H9 (cell line): ENCODE measurements at places on chromosomes 1 and 21. TPM values are rescaled to one million over a fixed set of nuclear protein-coding genes. Genes with fewer than 3 reads are reported as not detected.
A peak's percentile ranks its signal among the peaks of the same experiment; 100 is the strongest.

DNA sequence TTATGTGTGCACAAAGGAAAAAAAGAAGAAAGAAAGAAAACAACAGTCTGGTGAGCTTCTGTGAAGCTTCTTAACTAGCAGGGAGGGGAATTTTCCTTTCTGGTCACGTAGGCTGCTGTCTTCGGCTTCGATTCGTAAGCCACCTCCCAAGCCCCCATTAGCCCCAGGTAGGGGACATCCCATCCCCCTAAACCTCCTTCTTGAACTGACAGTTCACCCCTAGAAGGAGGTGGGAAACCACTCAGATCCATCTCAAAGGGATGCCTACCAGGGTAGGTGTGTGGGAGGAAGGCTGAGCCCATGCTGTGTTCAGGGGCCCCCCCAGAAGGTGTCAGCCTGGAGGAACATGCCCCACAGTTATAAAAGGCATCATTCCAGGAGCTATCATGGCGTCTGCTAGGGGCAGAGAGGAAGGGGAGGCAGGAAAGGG, 25.8 kb downstream of the CD247 start:
- H3K4me3 ChIP-seq = 0 out of 3 replicates have a peak overlapping the region, but pooled peaks have one; percentile 37
- DNase-seq = no peak
- H3K27me3 ChIP-seq = no peaks in the 10 kb centered on the region
- H3K27ac ChIP-seq = no peak overlapping the region

- H3K4me1 ChIP-seq = no peaks in the 10 kb centered on the region
- no peak overlapping the region for H3K27ac ChIP-seq
- no peak for DNase-seq
- no peaks in the 10 kb centered on the region for H3K36me3 ChIP-seq
These were observed 2.5 kb upstream of the CD160 start for GRCh38 chr1:145716641-145717345.

DNA sequence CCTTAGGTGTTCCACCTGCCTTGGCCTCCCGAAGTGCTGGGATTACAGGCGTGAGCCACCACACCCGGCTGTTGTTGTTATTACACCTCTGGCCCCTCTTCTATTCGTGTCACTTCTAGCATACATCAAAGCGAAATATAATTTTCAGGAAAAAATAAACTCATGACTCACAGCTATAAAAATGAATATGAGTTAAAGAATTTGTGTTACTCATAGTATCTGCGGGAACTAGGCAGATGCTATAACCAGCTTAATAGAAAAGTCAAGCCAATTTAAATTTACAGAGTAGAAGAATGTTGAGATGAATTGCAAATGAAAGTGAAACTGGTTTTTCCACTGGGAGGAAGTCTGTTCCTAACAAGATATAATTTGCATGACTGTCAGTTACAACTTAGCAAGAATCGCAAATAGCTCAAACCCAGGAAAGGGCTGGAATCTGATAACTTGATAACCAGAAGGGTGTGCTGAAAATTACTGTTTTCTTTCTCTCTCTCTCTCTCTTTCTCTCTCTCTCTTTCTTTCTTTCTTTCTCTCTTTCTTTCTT, 11.2 kb downstream of the OR2W3 start:
- H3K27ac ChIP-seq = no peak overlapping the region
- H3K4me1 ChIP-seq = no peaks in the 10 kb centered on the region; the same call in 1 of the 2 replicates
- no peaks in the 10 kb centered on the region for H3K27me3 ChIP-seq
- H3K4me3 ChIP-seq = no peak overlapping the region
- H3K36me3 ChIP-seq = peaks cover 43% of the 10 kb centered on the region

DNA sequence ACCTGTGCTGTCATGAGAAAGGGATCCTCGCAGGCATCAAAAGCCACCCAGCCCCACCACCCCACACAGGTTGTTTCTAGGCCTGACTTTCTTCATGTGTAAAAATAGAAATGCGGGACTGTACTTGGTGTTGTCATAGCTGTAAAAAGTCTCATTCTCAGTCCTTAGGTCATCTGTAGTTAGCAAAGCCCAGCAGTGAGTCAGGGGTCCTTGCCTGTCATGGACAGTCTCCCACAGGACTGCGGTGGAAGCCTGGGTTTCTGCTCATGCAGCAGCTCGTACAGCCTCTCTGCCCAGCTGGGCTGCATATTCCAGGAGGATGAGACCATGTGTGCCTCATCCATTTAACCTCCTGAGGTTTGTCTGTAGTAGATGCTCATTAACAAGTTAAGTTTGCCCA, 58.2 kb downstream of the MRPS6 start:
- H3K4me3 ChIP-seq = no peak overlapping the region
- H3K27ac ChIP-seq = no peak overlapping the region
- H3K27me3 ChIP-seq = no peaks in the 10 kb centered on the region
- no peak for DNase-seq
- H3K36me3 ChIP-seq = peaks cover 42% of the 10 kb centered on the region

DNA sequence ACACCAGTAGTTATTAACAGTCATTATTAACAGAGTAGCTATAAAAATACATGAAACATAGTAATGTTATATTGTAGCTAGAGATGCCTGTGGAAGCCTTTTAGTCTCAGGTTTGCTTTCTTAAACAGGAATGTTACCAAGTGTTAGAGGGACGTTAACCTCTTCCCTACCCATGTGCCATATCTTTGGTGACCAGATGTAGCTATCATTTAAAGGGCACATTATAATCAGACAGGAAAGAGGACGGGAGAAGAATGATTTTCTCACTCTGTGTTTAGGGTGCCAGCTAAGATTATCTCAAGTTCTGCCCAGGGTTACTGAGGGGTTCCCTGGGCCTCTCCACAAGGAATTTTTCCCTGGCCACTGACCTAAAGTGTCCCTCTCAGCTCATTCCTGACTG, 20.9 kb upstream of the UBL4B start:
- no peak for DNase-seq
- H3K27ac ChIP-seq = no peak overlapping the region
- no peak overlapping the region for H3K4me3 ChIP-seq
- no peaks in the 10 kb centered on the region for H3K4me1 ChIP-seq

DNA sequence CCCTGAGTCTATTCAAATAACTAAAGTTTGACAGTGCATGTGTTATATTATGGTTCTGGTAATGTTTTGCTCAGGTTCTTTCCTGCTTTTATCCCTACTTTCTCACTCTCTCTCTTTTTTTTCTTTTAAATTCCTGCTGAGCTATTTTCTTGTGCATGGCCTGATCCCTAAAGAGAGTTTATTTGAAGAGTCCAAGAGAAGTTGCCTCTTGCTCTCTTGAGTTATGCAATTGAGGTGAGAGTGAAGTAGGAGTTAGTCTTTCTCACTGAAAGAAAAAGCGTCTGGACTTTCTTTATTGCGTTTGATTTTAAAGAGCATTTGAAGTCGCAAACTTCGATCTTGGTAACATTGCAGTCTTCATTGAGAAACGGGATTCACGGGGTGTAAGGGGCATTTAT, 136.2 kb upstream of the RAVER2 start:
- DNase-seq = no peak
- H3K4me1 ChIP-seq = no peaks in the 10 kb centered on the region
- H3K4me3 ChIP-seq = no peak overlapping the region
- H3K27me3 ChIP-seq = no peaks in the 10 kb centered on the region
- H3K27ac ChIP-seq = no peak overlapping the region

- DNase-seq = no peak
- no peaks in the 10 kb centered on the region for H3K4me1 ChIP-seq
- H3K4me3 ChIP-seq = no peak overlapping the region
These were observed 43.7 kb downstream of the SEC16B start for GRCh38 chr1:177926201-177926600.

DNA sequence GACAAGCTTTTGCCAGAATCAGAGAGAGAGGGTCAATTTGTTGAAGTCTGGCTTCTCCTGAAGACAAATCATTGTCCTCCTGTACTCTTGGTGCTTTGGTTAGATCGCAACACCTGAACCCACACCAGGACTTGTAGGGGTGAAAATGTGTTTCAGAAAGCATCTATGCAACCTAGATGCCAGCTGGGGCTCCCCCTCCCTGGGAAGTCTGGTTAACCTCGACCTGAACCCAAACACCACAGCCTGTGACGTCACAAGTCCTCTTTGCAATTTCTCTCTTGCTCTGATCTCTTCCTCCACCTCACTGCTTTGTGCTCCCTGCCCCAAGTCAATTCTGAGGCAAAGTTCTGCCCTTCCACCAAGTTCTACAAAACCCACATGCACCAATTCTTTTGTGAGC, 42.8 kb upstream of the USP24 start:
- H3K27me3 ChIP-seq = no peaks in the 10 kb centered on the region
- no peak for DNase-seq
- H3K4me1 ChIP-seq = no peaks in the 10 kb centered on the region

DNA sequence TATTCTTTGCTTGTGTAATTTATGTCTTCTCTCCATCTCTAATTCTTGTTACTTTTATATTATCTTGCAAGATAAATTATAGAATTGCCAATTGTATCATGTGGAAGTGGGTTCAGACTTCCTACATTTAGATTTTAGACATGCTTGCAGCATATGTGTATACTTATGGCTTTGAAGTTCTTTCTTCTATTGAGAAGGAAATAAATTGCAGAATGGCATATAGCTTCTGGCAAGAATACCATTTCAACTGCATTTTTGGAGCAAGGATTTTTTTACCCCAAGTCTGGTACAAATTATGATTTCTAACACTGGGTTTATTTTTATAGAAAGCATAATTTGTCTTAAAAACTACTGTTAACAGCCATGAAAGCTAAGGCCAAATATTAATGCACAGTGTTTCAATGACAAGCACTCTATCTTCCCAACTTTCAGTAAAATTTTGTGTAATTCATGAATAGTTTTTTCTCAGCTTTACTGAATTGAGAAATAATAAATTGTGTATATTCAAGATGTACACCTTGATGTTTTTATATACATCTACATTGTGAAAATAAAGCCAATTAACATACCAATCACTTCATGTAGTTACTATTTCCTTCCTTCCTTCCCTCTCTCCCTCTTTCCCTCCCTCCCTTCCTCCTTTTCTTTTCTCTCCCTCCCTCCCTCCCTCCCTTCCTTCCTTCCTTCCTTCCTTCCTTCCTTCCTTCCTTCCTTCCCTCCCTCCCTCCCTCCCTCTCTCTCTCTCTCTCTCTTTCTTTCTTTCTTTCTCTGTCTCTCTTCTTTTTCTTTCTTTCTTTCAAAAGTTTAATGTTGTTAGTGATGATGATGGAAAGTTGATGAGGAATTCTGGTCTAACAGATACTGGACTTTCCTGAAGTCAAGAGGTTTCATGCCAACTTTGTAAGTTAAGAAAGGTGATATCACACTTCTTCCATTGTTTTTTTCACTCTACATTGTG, 47.1 kb upstream of the HMCN1 start:
- DNase-seq = no peak
- no peak overlapping the region for H3K4me3 ChIP-seq
- no peaks in the 10 kb centered on the region for H3K36me3 ChIP-seq
- H3K27me3 ChIP-seq = no peaks in the 10 kb centered on the region

- peak overlapping the region; percentile 91 for H3K4me3 ChIP-seq
- H3K27ac ChIP-seq = peak overlapping the region; percentile 60
- no peaks in the 10 kb centered on the region for H3K27me3 ChIP-seq
- DNase-seq = peak; percentile 38
- H3K36me3 ChIP-seq = peaks cover 25% of the 10 kb centered on the region
These were observed 2.2 kb downstream of the LMO4 start for GRCh38 chr1:87330885-87331364.

GRCh38 chr1:226405411-226405988, 2.4 kb downstream of the PARP1 start:
- peak; percentile 68 for DNase-seq
- H3K36me3 ChIP-seq = peaks cover 22% of the 10 kb centered on the region
- peak overlapping the region; percentile 75 for H3K27ac ChIP-seq
- peak overlapping the region; percentile 96 for H3K4me3 ChIP-seq
- H3K4me1 ChIP-seq = peaks cover 17% of the 10 kb centered on the region

DNA sequence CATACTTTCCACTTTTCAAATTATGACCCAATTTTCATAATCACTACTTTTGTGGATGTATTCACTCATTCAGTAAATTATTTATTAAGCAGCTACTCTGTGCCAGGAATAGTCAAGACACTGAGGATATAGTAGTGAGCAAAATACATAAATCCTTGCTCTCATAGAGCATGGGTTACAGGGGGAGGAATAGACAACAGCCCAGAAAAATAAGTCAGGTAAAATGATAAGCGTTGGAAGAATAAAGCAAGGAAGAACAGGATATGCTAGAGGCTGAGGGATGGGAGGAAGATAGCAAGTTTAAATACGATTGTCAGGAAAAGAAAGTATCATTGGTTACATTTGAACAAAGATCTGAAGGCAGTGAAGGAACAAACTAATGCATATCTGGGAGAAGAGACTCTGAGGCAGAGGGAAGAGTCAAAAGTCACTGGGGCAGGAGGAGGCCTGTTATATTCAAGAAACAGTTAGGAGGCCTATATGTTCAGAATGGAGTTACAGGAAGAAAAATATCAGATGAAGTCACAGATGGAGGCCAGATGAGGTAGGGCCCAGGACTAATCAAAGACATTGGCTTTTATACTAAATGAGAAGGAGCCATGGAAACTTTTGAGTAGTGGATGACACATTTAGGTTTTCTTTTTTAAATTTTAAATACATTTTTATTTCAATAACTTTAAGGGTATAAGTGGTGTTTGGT, 42.9 kb downstream of the SEC22B start:
- no peaks in the 10 kb centered on the region for H3K36me3 ChIP-seq
- H3K27me3 ChIP-seq = peaks cover 8% of the 10 kb centered on the region; the same call in 1 of the 2 replicates
- no peak overlapping the region for H3K27ac ChIP-seq

DNA sequence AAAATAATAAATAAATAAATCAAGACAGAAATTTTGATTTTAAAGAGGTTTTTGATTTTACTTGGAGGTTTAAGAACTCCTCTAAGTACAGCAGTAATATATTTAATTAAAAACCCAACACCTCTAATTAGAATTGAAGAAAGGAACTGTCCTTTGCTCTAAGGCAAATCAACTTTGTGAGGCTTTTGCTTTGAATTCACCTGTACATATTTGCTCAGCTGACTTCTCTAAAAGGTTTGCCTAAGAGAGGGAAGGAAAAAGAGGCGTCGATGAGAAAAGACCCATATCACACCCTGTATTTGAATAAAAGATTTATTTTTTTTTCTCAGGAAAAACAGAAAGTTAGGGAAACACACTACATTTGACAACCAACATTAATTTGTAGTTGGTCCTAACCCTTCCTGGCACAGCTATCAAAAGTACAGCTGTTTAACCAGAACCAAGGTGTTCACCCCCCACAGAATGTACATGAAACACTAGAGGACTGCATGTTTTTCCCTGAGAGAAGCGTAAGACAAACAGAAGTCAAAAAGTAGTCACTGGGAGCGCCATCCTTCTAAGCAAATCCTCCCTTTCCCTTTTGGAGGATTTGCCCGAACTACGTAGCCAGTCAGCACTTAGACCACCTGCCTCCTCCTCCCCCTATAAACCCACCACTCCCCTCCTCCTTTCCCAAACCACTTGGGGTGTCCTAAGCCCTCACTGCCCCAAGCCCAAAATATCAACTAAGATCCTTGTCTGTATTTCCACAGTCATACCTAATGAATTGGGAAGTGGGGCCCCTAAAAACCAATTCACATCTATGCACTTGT, 4.9 kb downstream of the MCL1 start:
- H3K4me1 ChIP-seq = peaks cover 2% of the 10 kb centered on the region
- H3K36me3 ChIP-seq = peaks cover 80% of the 10 kb centered on the region
- no peak overlapping the region for H3K27ac ChIP-seq
- H3K4me3 ChIP-seq = peak overlapping the region; percentile 96

Gene SPRR2E
- total RNA-seq = not detected in 2 replicates

Gene DCDC2B
- not detected in 2 replicates for total RNA-seq

Gene GNAT2
- 0.20 TPM in 1 of 2 replicates, not detected in the other for total RNA-seq

Gene PPFIA4
- total RNA-seq = 2.8 and 3.9 TPM in 2 replicates

Gene CCDC18
- 17.3 and 19.5 TPM in 2 replicates for total RNA-seq
